Cerebellar nuclear complex (tissue), 1 donor: ENCODE measurements at places on chromosomes 3 and 15.

DNA sequence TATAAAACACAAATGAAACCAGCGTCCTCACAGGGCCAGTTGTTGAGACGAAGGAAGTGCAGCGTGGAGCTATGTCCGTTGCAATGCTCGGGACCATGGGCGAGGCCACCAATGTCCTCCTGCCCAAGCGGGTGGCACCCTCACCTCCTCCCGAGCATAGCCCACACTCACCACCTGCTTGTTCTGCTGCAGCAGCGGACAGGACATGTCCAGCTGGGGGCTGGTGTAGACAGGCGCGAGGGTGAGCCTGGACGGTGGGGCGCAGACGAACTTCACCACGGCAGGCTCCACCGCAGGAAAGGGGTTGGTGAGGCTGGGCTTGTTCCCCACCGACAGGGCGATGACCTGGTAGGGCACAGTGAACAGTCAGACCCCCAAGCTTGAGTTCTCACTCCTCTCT is 62.1 kb downstream of the NUP210 start:
- DNase-seq, result no peak

GRCh38 chr3:143222505-143222904 is 102.9 kb downstream of the CHST2 start:
- no peak for DNase-seq

- no peak for DNase-seq
These were observed 420.3 kb upstream of the CFAP20DC start for GRCh38 chr3:59469948-59470723.

- DNase-seq, result no peak
These were observed 38.7 kb upstream of the MAN2C1 start for GRCh38 chr15:75407083-75407482.

- DNase-seq, result no peak
These were observed 7.9 kb upstream of the RARB start for GRCh38 chr3:25420147-25420546.

DNA sequence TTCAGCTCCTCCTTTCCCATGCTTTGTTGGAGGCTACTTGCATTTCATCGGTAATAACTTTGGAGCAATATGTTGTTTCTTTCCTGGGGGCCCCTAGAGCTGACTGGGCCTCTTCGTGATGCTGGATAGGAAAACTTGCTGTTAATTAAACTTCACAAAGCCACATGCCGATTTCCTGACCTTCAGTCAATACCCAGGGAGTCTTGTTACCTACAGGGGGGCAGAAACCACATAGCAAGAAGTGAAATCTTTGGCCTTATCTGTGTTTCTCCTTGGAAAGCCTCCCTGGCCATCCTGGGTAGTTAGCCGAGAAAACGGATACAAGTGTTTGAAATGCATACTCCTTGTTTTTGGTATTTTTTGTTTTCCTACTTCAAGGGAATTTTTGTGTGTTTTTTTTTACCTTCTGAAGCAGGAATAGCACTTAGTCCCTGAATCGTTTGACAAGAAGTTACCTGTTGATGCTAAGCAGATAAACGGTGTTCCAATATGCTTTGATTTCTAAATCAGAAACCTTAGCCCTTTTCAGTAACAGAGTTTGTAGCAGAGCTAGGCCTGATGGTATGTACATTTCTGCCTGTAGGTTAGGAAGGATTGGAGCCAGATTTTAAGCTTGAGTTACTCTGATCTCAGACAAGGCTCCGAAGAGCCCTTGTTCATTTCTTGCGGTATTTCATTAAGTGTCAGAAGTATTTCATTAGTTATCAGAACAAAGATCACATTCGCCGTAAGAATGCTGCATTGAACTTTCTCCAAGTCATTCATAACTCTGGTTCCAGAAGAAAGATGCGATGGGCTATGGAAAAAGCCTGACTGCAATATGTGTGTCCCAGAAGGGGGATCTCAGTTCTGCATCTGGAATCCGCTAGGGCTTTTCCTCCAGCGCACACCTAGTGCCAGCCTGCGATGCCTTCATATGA is 111.5 kb downstream of the THSD4 start:
- DNase-seq, result no peak

- no peak for DNase-seq
These were observed 221.3 kb downstream of the DTWD1 start for GRCh38 chr15:49842031-49842730.
